T-helper 2 cell treated with Interferon-gamma antibody and Interleukin-4, amounts not matched to agents 100 ng/mL and 5 ng/mL, for 36 hours (primary cell): ENCODE measurements at places on chromosomes 1 and 21. TPM values are rescaled to one million over a fixed set of nuclear protein-coding genes. Genes with fewer than 3 reads are reported as not detected.

Gene SLC19A1
- 52.0 and 54.1 TPM in 2 replicates for total RNA-seq

Gene KHDRBS1
- 160 and 162 TPM in 2 replicates for total RNA-seq

Gene ATP1B1
- total RNA-seq = 5.7 and 6.4 TPM in 2 replicates

Gene ANKRD35
- total RNA-seq = 0.48 and 0.66 TPM in 2 replicates

Gene PCP4
- not detected in 2 replicates for total RNA-seq

Gene ANGEL2
- 44.3 and 49.1 TPM in 2 replicates for total RNA-seq

Gene DNAJC16
- total RNA-seq = 18.5 and 20.6 TPM in 2 replicates

Gene ANKRD34A
- 1.2 and 1.3 TPM in 2 replicates for total RNA-seq

Gene CELA2B
- total RNA-seq = not detected in 2 replicates

Gene HSF2BP
- 0.30 and 0.50 TPM in 2 replicates for total RNA-seq

Gene PRDM16
- total RNA-seq = not detected in 2 replicates

Gene CD247
- total RNA-seq = 160 and 177 TPM in 2 replicates

Gene ITLN2
- total RNA-seq = not detected in 2 replicates

Gene SH3BGR
- total RNA-seq = 0.75 and 1.0 TPM in 2 replicates

Gene EPHA2
- not detected in 2 replicates for total RNA-seq

Gene LENEP
- 0.59 TPM in 1 of 2 replicates, not detected in the other for total RNA-seq

Gene NDC1
- total RNA-seq = 27.3 and 28.4 TPM in 2 replicates

Gene OLFML2B
- not detected in 2 replicates for total RNA-seq

Gene FCRLB
- 0.23 and 0.59 TPM in 2 replicates for total RNA-seq

Gene NHLH1
- 0.52 and 0.68 TPM in 2 replicates for total RNA-seq

Gene SHISA4
- 0.50 and 1.4 TPM in 2 replicates for total RNA-seq

Gene GPR161
- 0.30 and 0.36 TPM in 2 replicates for total RNA-seq

Gene LORICRIN
- not detected in 2 replicates for total RNA-seq

Gene CDC42
- 395 and 398 TPM in 2 replicates for total RNA-seq

Gene SFN
- 1.1 and 1.5 TPM in 2 replicates for total RNA-seq

Gene LYPLA2
- total RNA-seq = 85.5 and 86.7 TPM in 2 replicates

Gene OR2L5
- total RNA-seq = not detected in 2 replicates

Gene GREM2
- not detected in 2 replicates for total RNA-seq

Gene TDRD10
- total RNA-seq = not detected in 2 replicates

Gene AKNAD1
- not detected in 2 replicates for total RNA-seq

Gene TRIM46
- total RNA-seq = 15.2 and 17.3 TPM in 2 replicates

Gene MXRA8
- total RNA-seq = 0.11 TPM in 2 replicates

Gene CNR2
- total RNA-seq = 0.16 TPM in 2 replicates

Gene ACTN2
- 0.05 TPM in 1 of 2 replicates, not detected in the other for total RNA-seq

Gene ZNF691
- 9.6 and 9.9 TPM in 2 replicates for total RNA-seq

Gene CYP4B1
- not detected in 2 replicates for total RNA-seq

Gene FAM177B
- not detected in 2 replicates for total RNA-seq

Gene CFHR5
- not detected in 2 replicates for total RNA-seq

Gene EDEM3
- total RNA-seq = 40.9 and 48.9 TPM in 2 replicates

Gene HS2ST1
- 17.1 and 18.7 TPM in 2 replicates for total RNA-seq

Gene PRDX6
- 109 and 110 TPM in 2 replicates for total RNA-seq

Gene C1orf53
- 1.3 and 1.8 TPM in 2 replicates for total RNA-seq

Gene RHD
- not detected in 2 replicates for total RNA-seq

Gene KRTAP20-3
- not detected in 2 replicates for total RNA-seq

Gene DAB1
- 2.9 and 3.5 TPM in 2 replicates for total RNA-seq

Gene CASQ1
- 0.11 TPM in 1 of 2 replicates, not detected in the other for total RNA-seq

Gene KLF17
- total RNA-seq = not detected in 2 replicates

Gene SV2A
- total RNA-seq = 16.0 and 17.5 TPM in 2 replicates

Gene ANGPTL3
- not detected in 2 replicates for total RNA-seq

Gene NUP210L
- total RNA-seq = 0.05 and 0.09 TPM in 2 replicates

Gene RORC
- 0.16 and 0.32 TPM in 2 replicates for total RNA-seq

Gene CFAP141
- total RNA-seq = 0.50 TPM in 1 of 2 replicates, not detected in the other

Gene SYT6
- total RNA-seq = not detected in 2 replicates

Gene PGLYRP4
- not detected in 2 replicates for total RNA-seq

Gene TMOD4
- total RNA-seq = 1.7 and 2.8 TPM in 2 replicates

Gene PROK1
- not detected in 2 replicates for total RNA-seq

Gene TMEM269
- 0.11 and 0.23 TPM in 2 replicates for total RNA-seq
